GM12865 (cell line): ENCODE measurements at places on chromosomes 7 and 10.

GRCh38 chr10:29555746-29556481 lies 78.9 kb downstream of the SVIL start:
- no peak for DNase-seq

DNA sequence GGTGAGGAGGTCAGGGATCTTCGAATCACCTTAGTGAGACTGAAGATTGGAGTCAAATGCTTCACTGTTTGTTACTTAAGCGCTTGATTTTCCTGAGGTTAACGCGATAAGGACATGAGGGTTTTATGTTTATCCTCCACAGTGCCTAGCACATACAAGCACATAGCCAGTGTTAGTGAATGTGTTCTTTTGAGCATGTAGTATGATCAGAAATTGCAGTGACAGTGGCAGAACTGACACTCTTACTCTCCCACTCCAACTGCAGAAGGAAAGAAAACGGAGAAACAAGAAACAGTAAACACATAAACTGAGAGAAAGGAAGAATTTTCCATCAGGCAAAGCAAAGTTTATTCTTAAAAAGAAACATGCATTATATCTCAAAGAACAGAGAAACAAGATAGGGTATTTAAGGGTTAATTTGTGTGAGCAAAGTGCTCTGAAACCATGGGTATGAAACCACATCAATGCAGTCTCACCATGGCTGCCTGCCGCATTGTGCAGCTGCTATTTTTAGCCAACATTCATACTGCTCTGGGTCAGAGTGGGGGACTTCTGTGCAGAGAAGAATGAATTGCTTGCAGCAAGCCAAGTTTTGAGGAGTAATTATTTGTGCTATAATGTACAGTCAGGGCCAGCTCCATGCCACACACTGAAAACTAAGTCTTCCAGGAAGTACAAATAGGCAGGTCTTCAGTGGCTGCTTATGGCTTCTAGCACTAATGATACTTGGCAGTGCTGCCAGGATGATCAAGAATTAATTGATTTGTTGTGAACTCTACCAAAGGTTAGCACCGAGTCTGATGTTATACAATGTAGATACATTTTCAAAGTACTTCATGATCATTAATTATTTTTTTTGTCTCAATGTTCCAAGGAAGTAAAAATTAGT lies 152.0 kb downstream of the MACC1 start:
- DNase-seq = peak; percentile 79

GRCh38 chr10:71769279-71769823 lies 4.0 kb downstream of the VSIR start:
- peak; percentile 74 for DNase-seq

DNA sequence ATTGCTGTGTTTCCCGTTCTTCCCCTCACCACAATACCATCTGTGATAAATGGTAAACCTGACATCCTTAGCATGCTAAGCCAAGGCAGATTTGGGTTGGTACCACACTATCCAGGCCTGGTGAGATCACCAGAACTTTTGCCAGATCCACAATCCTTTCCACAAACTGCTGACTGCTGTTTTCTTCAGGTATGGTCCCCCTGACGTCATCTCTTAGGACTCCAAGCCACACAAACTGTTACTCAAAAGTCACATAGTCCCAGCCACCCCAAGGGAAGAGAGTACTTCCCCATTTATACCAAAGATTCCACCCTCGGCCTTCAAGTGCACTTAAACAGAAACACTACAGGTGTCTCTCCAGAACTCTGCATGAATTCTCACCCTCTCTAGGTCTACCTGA lies 34.8 kb downstream of the SLC25A13 start:
- no peak for DNase-seq

DNA sequence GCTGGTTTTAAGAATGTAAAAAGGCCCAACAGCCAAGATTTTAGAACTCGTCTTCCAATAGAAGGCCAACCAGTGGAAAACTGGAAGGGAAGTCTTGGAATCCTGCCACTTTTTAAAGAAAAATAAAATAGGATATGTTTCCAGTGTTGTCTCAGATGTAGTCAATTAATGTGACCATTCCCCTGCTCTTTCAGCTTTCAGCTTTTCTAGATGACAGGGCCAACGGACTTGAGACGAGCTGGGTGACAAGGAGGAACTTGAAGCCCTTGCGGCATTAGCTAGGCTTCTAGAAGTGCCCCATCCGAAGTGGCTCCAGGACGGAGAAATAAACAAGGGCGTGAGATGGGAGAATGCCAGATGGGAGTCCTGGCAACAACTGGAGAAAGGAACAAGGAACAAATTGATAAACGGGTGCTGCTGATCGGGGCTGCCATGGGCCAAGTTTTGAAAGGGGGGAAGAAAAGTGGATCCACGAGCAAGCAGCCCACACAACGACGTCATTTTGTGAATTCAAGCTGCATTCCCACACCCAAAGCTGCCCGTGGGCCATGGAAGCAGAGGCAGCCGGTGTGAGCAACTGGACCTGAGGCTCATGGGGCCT lies 42.3 kb downstream of the CTBP2 start:
- DNase-seq = no peak

DNA sequence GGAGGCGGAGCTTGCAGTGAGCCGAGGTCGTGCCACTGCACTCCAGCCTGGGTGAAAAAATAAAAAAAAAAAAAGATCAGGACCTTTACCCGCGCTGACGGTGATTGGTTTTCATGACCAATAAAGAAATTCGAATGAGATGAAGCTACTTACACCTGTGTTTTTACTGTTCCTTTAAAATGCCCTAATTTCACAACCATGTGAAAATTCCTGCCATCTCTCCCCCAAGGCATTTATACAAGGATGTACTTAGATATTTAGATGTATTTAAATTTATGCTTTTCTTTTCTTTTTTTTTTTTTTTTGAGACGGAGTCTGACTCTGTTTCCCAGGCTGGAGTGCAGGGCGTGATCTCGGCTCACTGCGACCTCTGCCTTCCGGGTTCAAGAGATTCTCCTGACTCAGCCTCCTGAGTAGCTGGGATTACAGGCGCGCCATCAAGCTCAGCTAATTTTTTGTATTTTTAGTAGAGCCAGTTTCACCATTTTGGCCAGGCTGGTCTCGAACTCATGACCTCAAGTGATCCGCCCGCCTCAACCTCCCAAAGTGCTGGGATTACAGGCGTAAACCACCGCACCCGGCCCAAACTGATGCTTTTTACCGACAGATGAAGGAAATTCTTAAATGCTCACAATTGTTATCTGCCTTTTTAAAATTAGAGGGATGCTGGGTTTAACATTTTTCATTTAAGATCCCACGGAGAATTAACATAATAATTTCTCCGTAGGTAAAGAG lies 3.1 kb upstream of the PHYH start:
- DNase-seq = no peak

- DNase-seq = peak; percentile 16
Observed at GRCh38 chr7:39609113-39609934, 14.0 kb upstream of the RALA start.

GRCh38 chr10:12081879-12082557 lies 13.3 kb downstream of the DHTKD1 start:
- no peak for DNase-seq

DNA sequence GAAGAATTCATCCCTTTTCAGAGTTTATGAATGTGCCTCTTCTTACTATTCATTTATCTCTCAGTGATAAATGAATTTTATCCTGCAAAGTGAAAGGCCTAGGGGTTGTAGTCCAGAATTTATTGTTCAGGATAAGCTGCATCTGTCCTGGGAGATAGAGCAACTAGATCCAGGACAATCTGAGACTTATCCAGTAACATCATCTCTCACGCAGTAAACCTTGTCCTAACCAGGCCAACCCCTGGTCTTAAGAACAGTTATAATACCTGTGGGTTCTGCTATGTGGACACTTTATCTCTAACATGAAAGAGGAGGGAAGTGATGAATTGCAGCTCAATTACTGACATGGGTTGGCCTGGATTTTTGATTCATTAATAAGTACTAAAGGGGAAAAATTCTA lies 287.6 kb downstream of the BMPER start:
- no peak for DNase-seq

- DNase-seq = no peak
Observed at GRCh38 chr10:89684604-89685003, 16.8 kb upstream of the KIF20B start.

DNA sequence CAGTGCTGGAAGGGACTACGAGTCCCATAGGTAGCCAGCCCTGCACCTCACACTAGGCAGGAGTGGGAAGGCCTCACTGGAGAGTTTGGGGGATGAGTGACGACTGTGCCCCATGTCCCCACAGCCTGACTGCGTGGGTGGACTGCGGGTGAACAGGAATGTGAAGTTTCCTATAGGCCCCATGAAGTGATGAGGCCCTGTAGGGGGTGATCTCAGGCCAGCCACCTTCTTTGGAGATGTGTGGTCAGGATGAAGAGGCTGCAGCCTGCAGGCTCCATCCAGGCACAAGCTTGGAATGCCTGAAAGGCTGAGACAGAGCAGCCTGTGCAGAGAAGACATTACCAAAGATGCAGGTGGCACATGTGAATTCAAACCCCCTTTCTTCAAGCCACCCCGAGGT lies 94.9 kb downstream of the CPXM2 start:
- DNase-seq = no peak

DNA sequence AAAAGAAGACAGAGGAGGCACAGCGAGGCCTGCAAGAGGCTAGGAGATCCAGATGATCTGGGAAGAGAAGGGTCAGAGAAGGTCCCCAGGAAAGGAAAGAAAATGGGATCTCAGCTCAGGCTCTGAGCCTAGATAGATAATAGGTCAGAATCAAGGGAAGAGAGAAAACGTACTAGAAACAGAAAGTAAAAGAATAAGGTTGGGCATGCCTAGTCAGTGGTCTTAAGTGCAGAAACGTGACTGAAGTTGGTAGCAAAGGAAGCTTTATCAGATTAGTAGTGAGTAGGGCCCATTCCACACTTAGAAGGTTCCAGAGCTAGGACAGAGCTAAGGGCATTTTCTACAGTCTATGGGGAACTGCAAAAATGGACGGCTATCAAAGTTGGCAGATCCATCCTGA lies 84.8 kb upstream of the ASAH2 start:
- peak; percentile 46 for DNase-seq

DNA sequence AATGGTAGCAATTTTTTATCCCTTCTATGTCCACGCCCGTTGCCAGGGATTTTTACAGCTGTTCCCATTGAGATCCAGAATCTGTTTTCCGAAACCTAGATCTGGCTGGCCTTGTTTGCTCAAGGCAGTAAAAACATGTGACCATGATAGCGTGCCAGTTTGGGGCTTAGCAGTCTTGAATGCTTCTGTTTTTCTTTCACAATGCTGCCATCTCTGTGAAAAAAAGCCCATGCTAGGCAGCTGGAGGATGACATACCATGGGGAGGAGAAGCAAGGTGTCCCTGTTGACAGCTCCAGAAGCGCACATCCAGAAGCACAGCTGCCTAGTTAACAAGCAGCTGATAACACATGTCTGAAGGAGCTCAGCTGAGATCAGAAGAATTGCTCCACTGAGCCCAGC lies 2.2 kb upstream of the ZNF92 start:
- DNase-seq = no peak

DNA sequence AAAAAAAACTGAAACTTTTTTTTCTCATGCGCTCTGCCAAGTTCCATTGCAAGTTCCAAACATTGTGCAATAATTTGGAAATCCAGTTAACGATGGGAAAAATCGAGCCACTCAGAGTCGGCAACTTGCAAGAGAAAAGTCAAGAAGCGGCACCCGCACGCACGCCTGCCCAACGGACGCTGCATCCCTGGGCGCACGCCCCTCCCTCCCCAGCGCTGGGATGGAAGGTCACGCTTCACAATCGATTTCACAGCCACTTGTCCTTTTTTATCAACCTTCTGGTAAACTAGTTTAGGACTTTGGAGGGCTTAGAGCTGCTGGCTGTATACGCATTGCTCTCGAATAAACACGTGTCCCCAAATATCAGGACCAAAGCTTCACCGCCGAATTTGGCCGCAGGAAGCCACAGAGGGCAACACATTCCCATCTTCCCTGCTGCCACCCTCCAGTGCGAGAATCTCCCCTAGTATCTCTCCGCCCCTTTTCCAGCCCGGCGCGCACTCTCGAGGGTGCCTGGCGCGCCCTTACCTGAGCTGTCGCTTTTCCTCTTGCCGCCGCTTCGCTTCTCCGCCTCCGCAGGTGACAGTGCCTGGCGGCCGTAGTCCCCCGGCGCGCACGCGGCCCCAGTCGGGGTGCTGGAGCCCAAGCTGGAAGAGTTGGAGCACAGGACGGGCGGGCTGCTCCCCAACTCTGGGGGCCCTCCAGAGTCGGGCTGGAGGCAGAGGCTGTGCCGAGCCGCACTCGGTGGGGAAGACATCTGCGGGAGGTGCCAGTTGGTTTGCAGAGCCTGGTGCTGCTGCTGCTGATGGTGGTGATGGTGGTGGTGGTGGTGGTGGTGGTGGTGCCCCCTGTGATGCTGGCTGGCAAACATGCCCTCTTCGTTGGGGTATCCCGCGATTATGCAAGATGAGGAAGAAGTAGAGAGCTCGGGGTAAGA lies 857 bp downstream of the MEOX2 start:
- no peak for DNase-seq
